ENCODE measurements at places on chromosomes 4 and X.
A peak's percentile ranks its signal among the peaks of the same experiment; 100 is the strongest.

DNA sequence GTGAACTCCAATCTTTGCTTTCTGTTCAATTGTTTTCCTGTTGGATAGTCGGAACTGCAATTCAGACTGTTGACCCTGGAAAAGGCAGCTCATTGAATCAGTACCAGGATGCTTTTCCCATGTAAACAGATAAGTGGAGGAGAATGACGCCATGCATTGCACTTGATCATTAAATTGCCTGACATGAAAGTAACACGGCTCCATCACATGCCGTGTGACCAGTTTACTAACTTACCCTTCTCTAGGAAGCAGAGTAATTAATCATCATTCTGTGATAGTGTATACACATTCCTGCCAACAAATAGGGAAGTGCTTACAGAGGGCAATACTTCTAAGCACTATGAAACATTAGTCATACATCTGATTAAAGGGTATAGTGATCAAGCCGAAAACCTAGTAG lies 101.4 kb downstream of the PPARGC1A start:
- DNase-seq, result no peak

- DNase-seq, result no peak
Measured at GRCh38 chr4:7423801-7424552, 10.8 kb downstream of the PSAPL1 start.

GRCh38 chr4:10959586-10959985 lies 275.0 kb upstream of the CLNK start:
- DNase-seq, result no peak

GRCh38 chr4:8478801-8479744 lies 38.5 kb downstream of the TRMT44 start:
- no peak for DNase-seq

DNA sequence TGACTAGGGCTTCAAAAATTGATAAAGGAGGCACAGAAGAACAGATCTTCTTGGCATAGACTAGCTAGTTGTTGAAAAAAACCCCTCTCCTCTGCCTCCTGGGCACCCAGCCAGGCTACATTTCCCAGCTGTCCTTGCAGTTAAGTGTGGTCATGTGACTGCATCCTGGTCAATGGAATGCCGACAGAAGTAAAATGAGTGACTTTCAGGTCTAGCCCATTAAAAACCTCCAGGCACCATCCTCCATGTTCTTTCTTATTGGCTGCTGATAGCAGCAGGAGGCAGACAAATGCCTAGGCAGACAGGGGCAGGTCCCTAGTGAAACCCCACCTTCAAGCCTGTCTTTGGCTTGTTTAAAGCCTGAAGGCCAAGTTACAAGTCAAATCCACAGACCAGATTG lies 35.3 kb downstream of the ATXN3L start:
- no peak for DNase-seq

DNA sequence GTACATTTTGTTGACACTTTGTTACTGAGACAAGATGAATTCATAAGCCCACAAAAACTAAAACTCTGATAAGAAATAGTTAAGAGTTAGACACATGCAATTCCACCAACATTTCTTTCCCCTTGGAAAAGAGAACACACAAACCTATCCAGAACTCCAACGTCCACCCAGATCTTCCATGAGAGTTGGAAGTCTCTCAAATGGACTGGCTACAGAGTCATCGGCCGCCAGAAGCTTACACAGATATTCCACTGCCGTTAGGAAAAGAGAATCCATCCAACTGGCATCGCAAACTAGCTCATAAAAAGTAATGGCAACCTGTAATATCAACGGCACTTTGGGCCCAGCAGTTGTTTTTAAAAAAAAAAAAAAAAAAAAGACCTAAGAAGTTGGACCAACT lies 114.7 kb downstream of the PRKX start:
- DNase-seq, result no peak

DNA sequence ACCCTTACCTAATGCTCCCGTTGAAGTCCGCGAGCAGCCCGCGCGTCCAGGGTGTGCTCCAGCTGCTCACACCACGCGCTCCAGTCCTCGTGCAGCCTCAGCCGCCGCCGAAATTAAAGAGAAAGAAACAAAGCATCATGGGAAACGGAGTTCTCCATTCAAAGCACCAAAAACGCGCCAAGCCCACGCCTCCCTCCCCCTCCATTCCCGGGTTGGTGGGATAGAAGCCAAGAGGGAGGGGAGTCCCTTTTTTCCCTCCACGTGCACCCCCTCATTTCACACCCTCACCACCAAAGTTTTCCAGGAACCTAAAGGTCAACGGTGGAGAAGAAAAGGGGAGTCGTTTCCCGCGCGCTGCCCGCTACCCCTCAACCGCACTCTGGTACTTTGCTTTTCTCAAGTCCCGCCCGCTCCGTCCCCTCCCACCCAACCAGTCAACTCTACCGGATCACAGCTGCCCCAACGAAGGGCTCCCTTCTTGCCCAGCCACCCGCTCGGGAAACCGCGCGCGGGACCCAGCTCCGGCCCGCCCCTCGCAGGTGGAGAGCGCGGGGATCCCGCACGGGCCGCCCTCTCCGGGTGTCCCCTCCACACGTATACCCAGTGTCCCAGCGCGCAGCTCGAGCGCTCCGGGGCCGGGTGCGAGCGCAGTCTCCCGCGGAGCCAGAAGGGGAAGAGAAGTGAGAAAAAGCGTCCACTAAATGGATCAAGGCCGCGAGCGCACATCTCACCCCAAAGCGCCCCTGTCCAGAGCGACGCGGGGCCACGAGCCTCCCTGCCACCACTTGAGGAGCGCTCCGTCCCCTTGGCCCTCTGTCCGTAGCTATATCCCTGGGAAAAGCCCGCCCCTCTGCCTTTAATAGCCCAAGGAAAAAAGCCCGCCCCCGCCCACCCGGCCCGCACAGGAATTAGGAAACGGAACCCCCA lies 65.1 kb upstream of the CCDC160 start:
- peak; percentile 11 for DNase-seq

GRCh38 chr4:101163936-101164335 lies 183.4 kb downstream of the PPP3CA start:
- no peak for DNase-seq

DNA sequence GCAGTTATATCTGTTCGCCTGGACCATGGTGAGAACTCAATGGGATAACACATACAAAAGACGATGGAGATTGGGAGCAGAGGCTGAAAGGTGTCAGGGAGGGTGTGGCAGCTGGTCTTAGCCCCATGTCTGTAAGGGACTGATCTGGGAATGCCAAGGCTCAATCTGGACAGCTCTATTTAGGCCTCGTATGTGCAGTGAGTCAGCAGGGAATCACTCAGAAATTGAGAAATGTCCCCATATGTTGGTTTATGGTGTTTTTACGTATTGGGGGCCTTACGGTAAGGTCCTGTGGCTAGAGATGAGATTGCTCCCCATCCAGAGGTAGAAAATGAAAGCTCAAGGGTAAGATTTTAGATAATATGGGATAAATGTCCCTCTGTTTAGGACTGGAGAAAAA lies 71.4 kb upstream of the TTC29 start:
- no peak for DNase-seq

- DNase-seq, result no peak
Measured at GRCh38 chr4:23233596-23233995, 540.9 kb downstream of the GBA3 start.

GRCh38 chr4:109444182-109444844 lies 10.7 kb downstream of the SEC24B start:
- DNase-seq, result no peak

GRCh38 chrX:130336531-130336930 lies 3.2 kb upstream of the SLC25A14 start:
- no peak for DNase-seq

GRCh38 chr4:75724867-75725724 lies 719 bp downstream of the USO1 start:
- peak; percentile 46 for DNase-seq

- no peak for DNase-seq
Measured at GRCh38 chr4:177975315-177975987, 533.2 kb upstream of the AGA start.

DNA sequence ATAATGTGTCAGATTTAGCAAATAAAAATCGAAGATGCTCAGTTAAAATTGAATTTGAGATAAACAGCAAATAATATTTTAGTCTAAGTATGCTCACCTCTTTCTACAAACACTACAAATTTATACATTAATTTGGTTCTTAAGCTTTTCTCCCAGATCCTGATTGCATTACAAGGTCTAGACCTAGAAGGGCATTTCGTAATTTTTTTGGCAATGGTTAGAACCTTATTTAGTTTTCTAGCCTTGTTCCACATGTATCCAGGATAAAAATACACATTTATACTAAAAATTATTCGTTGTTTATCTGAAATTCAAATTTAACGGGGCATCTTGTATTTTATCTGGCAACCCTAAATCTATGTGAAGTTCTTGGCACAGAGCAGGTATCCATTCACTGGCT lies 2.5 kb upstream of the CDKL5 start:
- DNase-seq, result no peak

GRCh38 chrX:151791961-151792360 lies 57.4 kb downstream of the CNGA2 start:
- DNase-seq, result no peak

- DNase-seq, result no peak
Measured at GRCh38 chr4:22607382-22607781, 85.4 kb upstream of the GBA3 start.

DNA sequence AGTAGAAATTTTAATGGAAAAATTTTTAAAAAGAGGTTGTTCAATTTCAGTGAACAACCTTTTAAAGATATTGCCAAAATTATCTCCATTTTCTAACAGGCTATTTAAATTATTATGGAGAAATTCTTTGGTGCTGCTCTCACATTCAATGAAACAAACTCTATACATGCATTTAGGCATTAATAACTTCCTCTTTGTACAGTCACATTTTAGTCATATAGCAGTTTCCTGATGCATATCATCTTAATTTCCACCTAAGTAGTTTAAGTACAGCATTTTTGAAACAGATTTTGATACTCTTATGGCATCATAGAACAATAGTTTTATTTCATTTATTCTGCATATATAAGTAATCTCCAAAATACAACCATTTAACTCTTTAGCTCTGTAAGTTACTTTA lies 500.1 kb downstream of the STPG2 start:
- no peak for DNase-seq

DNA sequence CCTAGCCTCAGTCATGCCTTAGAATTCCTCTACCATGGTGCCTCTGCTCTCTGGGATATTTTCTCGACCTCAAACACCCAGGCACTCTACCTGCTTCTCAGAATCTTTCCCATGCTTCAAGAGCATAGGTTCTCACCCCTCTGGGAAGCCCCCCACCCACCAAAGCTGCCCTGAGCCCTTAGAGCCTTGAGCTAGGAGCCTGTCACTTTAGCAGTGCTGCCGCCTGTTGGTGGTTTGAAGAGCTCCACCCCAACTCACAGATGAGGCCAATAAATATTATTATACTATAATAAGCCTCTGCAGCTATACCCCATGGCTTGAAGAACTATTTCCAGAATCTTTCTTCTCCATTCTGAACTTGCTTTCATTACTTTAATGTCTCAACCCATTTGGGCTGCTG lies 109.7 kb downstream of the RTL5 start:
- no peak for DNase-seq

GRCh38 chr4:38605753-38606586 lies 58.0 kb upstream of the KLF3 start:
- no peak for DNase-seq

GRCh38 chrX:154026136-154027021 lies 6.7 kb upstream of the IRAK1 start:
- DNase-seq, result no peak

DNA sequence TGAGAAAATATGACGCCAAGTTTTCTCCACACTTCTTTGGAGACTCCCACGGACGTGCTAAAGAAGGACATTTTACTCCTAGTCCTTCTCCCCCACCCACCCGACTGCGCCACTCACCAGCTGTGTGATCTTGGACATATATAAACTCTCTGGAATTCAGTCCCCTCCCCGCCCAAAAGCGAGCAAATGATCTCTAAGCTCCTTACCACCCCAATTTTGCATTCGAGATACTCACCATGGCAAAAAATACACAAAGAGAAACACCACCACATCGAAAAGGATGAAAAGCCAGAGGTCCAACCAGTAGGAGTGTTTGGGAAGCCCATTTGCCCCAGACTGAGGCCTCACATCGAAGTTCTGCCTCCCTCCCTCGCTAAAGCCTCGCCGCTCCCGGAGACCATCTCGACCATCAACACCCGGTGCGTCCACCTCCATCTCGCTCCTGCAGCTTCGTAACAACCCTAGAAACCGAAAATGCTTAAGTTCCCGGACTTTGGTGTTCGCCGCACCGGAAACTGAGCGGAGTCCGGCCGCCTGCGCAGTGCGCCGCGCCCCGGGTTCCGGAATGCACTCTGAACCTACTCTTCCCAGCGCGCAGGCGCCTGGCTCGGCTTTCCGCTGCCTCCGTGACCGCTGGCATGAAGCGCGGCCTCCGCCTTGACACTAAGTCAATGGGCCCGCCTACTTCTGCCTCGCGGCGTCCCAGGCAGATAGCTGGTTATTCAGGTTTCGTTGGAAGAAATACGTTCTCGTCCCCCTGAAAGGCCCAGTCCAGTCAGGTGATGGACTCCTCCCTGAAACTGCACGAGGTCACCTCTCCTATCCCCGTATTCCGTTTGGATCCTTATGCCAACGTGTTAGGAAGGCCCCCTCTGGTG lies 21.6 kb downstream of the FABP2 start:
- no peak for DNase-seq

DNA sequence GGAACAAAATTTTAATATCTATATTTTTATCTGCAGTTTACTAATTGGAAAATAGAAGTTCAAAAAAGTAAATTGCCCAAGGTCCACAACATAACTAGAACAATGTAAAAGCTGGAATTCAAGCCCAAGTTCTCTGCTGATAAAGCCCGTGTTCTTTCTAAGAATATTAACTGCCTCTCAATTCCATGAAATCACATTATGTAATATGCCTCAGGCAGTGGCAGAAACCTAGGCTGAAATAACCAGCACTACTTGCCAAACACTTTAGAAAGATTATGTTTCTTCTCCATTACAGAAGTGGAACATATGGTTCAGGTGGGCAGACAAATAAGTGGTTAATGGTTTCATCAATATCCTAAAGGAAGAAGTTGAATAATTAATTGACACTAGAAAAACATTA lies 56.7 kb upstream of the ADGRL3 start:
- DNase-seq, result no peak

- no peak for DNase-seq
Measured at GRCh38 chrX:118724775-118725174, 2.6 kb upstream of the IL13RA1 start.

GRCh38 chr4:566508-567295 lies 9.4 kb downstream of the TMEM271 start:
- no peak for DNase-seq

- DNase-seq, result no peak
Measured at GRCh38 chr4:2177443-2178093, 64.4 kb downstream of the HAUS3 start.

All from SW 1271 (cell line).